ENCODE measurements at places on chromosomes 4 and X.

GRCh38 chr4:25330335-25330734, 17.8 kb downstream of the ZCCHC4 start:
- DNase-seq: no peak

DNA sequence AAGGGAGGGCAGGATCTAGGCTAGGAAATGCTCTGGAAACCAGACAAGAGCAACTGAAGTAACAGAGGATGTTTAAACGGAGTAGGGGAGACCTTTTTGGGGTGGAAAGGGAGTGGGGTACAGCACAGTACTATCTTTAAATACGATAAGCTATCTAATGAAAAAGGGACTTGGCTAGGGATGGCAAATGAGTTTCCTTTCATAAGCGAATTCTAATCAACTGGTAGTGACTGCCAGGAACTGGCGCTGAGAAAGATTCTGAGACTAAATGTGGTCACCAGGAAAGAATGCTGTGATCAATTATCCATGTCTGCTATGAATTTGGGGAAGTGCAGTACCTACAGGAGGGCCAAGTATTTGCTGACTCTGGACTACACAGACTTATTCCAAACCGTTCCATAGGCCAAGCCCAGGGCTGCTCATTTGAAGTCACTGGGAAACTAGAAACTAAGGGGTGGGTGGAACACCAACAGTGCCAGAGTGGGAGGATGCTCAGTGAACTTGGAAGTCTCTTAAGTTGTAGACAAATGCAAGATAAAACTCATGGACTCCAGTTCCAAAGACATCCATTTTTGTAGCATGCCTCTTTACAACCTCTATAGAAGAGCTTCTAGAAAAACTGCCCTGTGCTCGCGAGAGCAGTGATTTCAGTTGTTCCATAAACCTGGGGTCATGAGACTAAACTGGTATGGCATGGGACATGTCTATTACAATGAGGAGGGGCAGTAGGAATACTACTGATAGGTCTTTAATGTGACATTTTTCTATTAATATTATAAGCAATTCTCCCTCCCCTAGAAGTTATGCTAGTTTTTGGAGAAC, 2.0 kb downstream of the TRAPPC2 start:
- no peak for DNase-seq

- DNase-seq: no peak
Observed at GRCh38 chr4:25810461-25811373, 52.1 kb downstream of the SEL1L3 start.

- DNase-seq: no peak
Observed at GRCh38 chr4:155643087-155643486, 23.6 kb upstream of the GUCY1A1 start.

- DNase-seq: peak; percentile 77
Observed at GRCh38 chr4:141410839-141411238, 190.1 kb downstream of the ZNF330 start.

- peak; percentile 20 for DNase-seq
Observed at GRCh38 chr4:3371033-3372001, 70.5 kb upstream of the HGFAC start.

DNA sequence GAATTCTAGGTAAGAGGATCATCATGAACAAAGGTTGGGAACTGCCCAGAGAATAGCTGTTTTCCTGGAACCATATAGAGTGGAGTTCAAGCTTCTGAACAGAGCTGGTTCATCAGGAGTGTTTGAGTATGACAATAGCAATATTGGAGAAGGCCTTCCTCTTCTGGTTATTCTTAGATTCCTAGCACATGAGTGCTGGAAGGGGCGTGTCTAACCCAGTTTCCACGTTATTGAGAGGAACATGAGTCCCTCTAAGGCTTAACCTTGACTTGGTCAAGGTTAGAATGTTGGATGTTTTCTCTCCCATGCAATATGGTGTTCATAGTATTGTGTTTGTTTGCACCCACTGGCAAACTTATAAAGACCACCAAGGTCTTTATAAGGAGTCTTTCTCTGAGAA, 101.3 kb downstream of the TSPAN7 start:
- no peak for DNase-seq

DNA sequence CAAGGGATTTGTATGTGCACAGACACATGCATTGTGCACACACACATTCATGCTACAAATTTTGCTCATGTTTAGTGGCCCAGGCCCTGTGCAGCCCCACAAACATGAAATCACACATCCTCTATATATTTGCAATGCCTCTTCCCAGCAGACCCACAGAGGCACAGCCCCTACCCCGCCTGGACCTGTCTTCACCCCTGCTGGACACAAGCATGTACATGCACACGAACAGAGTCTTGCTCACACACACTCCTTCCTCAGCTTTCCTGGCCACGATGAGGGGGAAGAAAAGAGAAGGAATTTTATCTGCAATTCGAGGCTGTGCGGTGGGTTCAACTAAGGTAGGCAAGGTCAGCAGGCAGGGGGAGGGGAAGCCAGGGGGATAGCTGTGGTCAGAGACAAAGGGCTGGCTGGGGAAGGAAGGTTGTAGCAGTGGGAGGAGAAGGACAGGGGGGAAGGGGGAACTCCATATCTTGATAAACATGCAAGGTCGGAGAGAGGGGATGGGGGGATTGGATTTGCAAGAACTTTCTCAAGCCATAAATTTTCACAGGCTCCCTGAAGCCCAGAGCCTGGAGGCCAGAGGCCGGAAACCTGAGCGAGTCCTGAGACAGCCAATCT, 156.4 kb downstream of the EFNB1 start:
- DNase-seq: no peak

DNA sequence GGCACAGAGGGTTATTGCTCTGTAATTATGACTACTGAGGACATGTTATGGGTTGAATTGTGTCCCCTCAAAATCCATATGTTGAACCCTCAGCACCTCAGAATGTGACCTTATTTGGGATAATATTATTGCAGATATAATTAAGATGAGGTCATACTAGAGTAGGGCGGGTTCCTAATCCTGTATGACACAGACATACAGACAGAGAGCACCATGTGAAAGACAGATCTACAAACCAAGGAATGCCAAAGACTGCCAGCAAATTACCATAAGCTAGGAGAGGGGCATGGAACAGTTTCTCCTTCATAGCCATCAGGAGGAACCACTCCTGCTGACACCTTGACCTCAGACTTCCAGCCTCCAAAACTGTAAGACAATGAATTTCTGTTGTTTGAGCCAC, 115.2 kb upstream of the OTUD4 start:
- DNase-seq: no peak

GRCh38 chr4:145819853-145820181, 118.8 kb downstream of the ZNF827 start:
- no peak for DNase-seq

Measured in fibroblast of skin of right quadriceps (primary cell).